CD4-positive, alpha-beta T cell (primary cell): ENCODE measurements at places on chromosomes 1 and 21. TPM values are rescaled to one million over a fixed set of nuclear protein-coding genes. Genes with fewer than 3 reads are reported as not detected.

Gene ADGRL4
- not detected for total RNA-seq

Gene APH1A
- 122 TPM for total RNA-seq

DNA sequence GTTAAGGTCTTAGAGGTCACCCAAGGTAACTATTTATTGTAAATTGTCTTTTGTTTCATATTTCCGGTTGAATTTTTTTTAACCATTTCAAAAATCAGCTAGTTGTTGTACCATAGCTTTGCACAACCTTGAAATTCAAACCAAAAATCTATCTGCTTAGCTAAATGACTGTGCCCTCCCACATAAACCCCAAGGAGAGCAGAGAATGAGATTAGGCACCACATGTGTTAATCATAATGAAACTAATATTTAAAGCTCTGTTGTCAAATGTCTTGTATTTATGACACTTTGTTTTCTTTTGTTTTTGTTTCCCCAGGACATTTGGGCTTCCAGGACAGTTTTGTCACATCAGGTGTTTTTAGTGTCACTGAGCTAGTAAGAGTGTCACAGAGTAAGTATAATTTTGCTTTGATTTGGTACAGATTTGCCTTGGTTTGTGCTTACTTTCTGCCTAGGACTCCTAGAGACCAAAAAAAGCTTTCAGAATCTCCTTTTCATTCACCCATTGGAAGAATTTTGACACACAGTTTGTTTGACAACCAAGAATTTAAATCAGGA is 249.9 kb downstream of the NFIA start:
- no peak for DNase-seq

Gene KRTAP23-1
- not detected for total RNA-seq

DNA sequence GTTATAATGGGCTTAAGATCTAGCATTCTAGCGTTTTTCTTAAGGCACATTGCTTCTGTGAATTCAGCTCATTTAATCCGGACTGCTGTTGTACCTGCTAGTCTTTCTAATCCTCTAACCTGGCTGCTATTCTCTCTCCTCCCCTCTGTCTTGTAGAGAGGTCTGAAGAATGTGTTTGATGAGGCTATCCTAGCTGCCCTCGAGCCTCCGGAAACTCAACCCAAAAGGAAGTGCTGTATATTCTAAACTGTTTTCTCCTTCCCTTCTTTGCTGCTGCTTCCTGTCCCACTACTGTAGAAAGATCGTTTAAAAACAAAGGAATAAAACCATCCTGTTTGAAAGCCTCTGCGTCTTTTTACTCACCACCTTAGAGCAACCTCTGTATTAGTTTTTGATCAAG is 37.3 kb downstream of the CDC42 start:
- peak; percentile 17 for DNase-seq

Gene AUNIP
- not detected for total RNA-seq

- no peak for DNase-seq
Measured at GRCh38 chr1:167791281-167792187, 69.8 kb downstream of the MPZL1 start.

Gene SPRR1A
- not detected for total RNA-seq

DNA sequence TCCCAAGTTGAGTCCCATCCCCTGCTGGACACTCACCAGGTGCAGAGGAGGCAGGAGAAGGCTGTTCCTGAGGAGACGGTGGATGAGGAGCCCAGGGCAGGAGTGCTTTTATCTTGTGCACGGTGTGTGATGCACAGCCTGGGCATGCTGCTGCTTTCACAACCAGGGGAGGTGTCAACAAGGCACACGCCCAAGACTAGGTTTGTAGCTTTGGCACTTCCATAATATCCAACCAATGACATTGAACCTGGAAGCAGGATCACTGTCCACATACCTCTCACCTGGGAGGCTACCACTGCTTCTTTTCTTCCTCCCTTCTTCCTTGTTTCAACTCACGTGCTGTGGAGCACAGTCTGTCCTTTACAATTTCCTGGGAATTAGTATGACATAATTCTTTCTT is at the start of gene LCE3D:
TSS of gene LCE3D (minus strand) at position 84 of the 400 bp plus-strand sequence. CDS start 580 bp downstream, outside the sequence.
- no peak for DNase-seq

Gene TESK2
- total RNA-seq = 2.8 TPM

DNA sequence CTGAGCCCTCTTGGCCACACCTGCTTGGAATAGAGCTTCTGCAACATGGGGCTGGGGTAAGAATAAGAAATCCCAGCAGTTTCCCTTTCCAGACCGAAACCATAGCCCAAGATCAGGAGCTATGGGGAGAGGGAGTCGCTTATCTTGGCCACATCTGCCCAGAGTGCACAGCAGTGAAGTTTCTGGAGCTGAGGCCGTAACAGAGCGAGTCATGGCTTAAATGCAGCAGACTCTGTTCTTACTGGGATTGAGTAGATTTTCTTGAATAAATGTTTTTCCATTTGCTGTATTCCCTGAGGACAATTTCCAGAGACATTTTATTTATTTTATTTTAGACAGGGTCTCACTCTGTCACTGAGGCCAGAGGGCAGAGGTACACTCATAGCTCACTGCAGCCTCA is 33.5 kb downstream of the CFAP57 start:
- no peak for DNase-seq
